ENCODE measurements at places on chromosomes 6 and 20.

DNA sequence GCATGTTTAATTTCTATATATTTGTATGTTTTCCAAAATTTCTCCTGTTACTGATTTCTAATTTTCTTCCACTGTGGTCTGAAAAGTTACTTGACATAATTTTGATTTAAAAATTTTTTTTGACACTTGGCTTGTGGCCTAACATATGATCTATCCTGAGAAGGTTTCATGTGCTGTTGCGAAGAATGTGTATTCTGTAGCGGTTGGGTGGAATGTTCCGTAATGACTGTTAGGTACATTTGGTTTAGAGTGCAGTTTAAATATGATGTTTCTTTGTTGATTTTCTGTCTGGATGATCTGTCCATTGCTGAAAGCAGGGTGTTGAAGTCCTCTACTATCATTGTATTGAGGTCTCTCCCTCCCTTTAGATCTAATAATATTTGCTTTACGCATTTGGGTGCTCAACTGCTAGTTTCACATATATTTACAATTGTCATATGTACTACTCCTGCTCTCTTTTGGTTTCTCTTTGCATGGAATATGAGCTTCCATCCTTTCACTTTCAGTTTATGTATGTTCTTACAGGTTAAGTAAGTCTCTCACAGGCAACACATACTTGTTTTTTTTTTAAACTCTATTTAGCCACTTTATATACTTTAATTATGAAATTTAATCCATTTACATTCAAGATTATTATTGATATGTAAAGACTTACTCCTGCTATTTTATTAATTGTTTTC, 19.5 kb upstream of the EDN1 start:
- no peak for DNase-seq

GRCh38 chr6:48626421-48626820, 515.4 kb upstream of the PTCHD4 start:
- no peak for DNase-seq

DNA sequence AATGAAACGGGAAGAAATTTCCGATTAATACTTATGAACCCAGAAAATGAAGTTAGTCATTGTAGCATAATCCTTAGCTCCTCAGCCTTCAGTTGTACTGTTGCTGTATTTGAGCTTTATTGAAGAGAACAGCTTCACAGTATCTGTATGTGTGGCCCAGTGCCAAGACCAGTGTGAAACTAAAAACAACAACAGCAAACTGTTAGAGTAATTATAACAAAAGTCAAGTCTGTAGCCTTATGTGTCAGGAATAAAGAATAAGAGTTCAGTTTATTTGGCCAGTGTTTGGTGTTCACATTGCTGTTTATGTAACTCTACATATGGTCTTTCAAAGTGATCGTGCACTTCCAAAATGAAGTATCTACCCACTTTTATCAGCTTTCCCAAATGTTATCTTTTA, 70.9 kb downstream of the ARID1B start:
- no peak for DNase-seq

DNA sequence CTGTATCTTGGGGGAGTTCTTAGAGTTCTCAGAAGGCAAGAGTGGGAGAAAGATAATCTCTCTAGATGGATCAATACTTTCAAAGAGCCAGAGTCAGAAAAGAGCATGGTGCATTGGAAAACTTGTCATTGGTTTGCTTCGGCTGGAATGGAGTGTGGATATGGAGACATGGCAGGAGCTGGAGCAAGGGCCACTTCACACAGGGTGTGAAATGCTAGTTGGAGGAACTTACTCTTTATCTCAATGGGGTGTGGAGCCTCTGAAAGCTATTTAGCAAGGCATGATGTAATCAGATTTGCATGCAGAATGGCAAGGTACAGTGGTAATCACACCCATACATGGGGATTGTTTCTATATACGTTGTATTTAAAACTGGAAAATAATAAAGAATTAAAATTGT, 31.5 kb upstream of the PAQR8 start:
- no peak for DNase-seq

GRCh38 chr6:149860834-149861602, 3.1 kb downstream of the LRP11 start:
- DNase-seq, result peak; percentile 69

DNA sequence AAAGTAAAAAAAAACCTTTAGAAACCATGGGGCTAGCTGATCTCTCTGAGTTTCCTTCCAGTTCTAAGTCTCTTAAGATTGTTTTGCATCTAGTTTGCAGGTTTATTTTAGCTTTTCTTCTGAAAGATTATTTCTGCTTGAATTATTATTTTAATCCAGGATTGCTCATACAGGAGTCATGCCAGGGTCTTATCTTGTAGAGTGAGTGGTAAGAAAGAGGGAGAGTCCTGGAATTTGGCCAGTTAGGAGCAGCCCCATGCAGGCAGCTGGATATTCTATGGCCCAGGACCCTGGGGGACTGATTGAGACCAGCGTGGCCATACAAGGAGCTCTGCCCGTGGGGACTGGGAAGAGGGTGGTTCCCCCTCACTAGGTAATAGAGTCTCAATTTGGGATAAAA, 178.9 kb upstream of the HEY2 start:
- no peak for DNase-seq

DNA sequence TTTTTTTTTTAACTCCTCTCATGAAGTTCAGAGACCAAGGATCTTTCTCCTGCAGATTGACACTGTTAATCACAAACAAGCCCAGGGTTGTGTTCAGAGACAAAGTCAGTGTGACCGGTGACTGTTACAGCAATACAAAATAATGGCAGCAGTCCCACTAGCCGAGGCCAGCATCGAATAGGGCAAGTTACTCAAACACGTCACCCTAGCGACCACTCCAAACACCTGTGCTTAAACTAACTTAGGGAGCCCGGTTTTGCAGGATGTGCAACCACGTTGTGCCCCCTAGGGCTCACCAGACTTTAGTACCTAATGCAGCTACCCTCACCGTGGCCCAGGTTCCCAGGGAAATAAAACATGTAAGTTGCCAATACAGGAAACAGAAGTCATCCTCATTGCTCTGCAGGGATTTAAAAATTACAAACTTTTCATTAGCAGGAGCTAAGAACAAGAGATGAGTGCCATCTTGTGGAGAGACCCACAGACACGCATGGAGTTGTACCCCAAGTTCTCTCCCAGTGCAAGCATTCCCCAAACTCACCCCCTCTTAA, 38.1 kb downstream of the FAM50B start:
- DNase-seq, result peak; percentile 63

DNA sequence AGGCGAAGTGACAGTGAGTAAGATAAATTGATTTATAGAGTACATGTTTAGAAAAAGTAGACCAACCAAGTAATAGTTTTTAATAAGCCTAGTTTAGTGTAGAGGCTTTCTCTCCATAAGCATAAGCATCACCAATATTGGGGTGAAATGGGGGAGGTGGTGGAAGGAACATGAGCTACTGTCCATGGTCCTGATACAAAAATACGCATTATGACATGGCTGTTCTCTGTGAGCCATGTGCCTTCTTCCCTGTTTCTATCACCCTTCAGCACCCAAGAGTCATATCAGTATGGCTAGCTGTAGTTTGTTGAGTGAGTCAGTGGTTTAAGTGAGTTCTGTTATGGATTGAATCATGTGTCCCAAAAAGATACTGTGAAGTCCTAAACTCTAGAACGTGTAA, 150.8 kb downstream of the EDN1 start:
- no peak for DNase-seq

GRCh38 chr6:15730442-15730841, 67.6 kb upstream of the DTNBP1 start:
- no peak for DNase-seq

DNA sequence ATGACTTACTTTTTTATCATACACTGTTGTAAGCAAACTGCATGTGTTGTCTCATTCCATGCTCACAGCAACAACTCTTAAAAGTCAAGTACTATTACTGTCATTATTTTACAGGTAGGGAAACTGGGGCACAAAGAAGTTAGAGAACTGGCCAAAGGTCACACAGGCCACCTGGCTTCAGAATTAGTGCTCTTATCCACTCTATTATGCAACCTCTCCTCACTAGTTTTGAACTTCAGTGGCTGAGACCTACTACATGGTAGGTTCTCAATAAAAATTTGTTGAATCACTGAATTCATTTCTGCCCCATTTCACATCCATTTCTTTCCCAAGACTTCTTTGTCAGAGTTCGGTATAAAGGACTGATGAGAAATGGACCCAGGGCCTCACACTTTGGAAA, 2.3 kb upstream of the BTN3A3 start:
- no peak for DNase-seq

Data from fibroblast of gingiva (primary cell).